ENCODE measurements at places on chromosomes 5 and 9.
A peak's percentile ranks its signal among the peaks of the same experiment; 100 is the strongest.

GRCh38 chr5:138354926-138355378, 2.5 kb downstream of the KDM3B start:
- DNase-seq: no peak

- DNase-seq: no peak
Observed at GRCh38 chr5:133439859-133440258, 172.5 kb downstream of the FSTL4 start.

- no peak for DNase-seq
Observed at GRCh38 chr5:39979-40583, 51.9 kb upstream of the PLEKHG4B start.

- DNase-seq: no peak
Observed at GRCh38 chr5:61809651-61810050, 477.6 kb downstream of the ZSWIM6 start.

GRCh38 chr9:98790134-98790841, 6.1 kb downstream of the ANKS6 start:
- DNase-seq: peak; percentile 57

DNA sequence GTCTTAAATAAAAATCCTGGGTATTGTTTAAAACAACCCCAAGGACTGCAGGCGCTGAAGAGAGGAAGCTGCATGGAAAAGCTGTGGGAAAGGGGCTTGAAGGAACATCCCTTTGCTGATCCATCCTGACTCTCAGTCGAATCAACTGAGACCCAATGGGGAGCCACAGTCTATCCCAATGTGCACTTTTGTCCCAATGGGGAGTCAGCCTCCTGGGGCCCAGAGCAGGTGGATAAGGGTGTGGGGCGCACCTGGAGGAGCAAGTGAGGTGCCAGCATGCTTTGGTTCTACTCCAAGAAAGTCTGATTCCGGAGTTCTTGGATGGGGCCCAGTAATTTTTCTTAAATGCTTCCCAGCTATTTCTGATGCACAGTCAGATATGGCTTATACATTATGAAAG, 118.1 kb downstream of the COL23A1 start:
- no peak for DNase-seq

GRCh38 chr5:169906745-169907649, 73.3 kb downstream of the INSYN2B start:
- DNase-seq: no peak

DNA sequence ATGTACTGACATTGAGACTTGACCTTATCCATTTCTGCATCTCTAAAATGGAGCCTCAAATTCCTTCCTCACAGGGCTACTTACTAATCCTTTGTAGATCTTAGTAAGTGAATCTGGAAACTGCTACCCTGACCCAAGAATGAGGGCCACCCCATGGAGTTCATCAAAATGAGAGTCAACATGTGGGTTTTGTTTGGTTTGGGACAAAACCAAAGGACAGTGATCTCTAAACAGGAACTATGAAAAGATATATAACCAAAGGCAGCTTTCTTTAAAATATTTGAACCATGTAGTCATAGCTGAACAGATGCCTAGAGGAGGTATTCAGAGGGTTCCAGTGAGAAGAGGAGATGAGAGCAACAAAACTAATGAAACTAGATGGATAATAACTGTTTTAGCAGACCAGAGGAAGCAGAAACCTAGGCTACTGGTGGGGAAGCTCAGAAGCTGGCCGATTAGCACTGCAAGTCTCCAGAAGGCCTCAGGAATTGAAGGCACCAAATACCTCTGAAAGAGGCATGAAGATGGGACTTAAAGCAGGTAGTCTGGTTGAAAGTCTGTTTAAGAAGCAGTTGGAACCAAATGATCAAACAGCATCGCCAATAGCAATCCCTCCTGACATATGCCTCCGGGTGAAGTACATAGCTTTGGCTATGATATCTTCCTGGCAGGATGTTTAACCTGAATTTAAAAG, 45.8 kb downstream of the THOC3 start:
- DNase-seq: no peak

All from cardiac septum (tissue), 1 donor.